ENCODE measurements at places on chromosomes 13 and 19.

GRCh38 chr19:50252111-50252886 lies 48.9 kb downstream of the MYH14 start:
- peak; percentile 19 for DNase-seq

DNA sequence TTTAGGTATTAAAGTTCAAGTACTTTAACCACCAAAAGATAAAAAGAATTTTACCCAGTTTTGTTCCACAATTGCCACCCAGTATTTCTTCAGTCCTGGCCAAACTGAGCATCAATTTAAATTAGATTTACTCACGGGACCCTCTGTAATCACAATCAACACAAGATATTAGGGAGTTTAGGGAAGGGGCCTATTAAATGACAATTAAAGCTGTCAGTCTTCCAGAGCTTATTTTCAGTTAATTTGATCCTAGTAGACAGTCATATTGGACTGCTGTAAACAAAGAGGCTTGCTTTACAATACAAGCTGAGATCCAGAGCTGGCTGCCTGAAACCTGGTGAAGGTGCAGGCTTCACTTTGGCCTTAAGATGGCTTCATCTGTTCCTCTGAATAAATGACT lies 321.2 kb upstream of the NBEA start:
- DNase-seq = no peak

GRCh38 chr13:45441633-45442032 lies 23.1 kb upstream of the COG3 start:
- DNase-seq = no peak

- DNase-seq = no peak
These were observed 12.0 kb downstream of the EBPL start for GRCh38 chr13:49679246-49679645.

- no peak for DNase-seq
These were observed 401 bp upstream of the ZNF765 start for GRCh38 chr19:53394522-53394973.

- DNase-seq = no peak
These were observed 8.5 kb upstream of the CCL25 start for GRCh38 chr19:8044018-8044417.

GRCh38 chr19:49212016-49212701 lies 54.6 kb downstream of the TRPM4 start:
- no peak for DNase-seq

DNA sequence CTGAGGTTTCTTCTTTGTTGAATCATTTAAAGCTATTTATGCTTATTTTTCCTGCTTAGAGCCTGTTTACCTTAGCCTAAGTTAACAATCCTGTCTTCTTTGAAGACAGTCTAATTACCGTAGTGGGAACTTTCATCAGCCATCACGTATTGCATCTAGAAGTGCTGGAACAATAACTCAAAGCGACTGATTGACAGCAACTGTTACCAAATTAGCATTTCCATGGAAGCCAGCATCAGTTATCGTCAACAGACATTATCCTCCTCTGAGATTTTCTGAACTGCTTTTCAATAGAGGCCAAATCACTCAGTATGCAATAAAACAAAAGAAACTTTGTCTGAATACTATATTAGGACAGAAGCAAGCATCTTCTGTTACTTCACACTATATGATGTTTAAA lies 433.3 kb upstream of the SLITRK1 start:
- no peak for DNase-seq

DNA sequence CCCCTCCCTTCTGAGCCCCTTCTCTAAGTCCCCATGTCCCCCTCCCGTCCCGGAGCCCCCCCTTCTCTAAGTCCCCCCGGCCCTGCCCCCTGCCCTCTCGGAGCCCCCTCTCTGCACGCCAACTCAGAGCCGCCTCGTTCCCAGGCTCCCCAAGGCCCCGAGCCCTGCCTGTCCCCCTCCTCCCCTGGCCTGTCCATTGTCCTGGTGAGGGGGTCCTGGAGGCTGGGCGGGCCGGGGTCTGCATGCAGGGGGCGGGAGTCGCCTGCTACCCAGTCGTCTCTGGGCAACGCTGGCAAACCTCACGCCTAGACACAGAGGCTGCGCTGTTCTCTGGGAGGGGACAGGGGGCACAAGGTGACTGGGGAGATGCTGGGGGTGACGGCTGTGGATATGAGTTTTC lies 39.2 kb upstream of the SEMA6B start:
- DNase-seq = no peak

DNA sequence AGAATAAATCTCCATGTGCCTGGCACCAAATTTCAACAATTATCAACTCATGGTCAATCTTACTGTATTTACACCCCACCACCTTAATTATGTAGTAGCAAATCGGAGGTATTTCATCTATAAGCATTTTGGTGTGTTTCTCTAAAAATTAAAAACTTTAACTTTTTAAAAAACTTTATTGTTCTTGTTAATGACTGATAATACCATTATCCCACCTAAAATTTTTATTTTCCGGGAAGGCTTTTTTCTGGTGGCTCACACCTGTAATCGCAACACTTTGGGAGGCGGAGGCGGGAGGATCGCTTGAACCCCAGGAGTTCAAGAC lies 453 bp upstream of the PDCD2L start:
- no peak for DNase-seq

GRCh38 chr19:16922949-16923348 lies 34.1 kb downstream of the F2RL3 start:
- no peak for DNase-seq

GRCh38 chr13:39095500-39095899 lies 57.2 kb downstream of the NHLRC3 start:
- no peak for DNase-seq

- no peak for DNase-seq
These were observed 182.7 kb downstream of the TBC1D4 start for GRCh38 chr13:75299246-75299645.

DNA sequence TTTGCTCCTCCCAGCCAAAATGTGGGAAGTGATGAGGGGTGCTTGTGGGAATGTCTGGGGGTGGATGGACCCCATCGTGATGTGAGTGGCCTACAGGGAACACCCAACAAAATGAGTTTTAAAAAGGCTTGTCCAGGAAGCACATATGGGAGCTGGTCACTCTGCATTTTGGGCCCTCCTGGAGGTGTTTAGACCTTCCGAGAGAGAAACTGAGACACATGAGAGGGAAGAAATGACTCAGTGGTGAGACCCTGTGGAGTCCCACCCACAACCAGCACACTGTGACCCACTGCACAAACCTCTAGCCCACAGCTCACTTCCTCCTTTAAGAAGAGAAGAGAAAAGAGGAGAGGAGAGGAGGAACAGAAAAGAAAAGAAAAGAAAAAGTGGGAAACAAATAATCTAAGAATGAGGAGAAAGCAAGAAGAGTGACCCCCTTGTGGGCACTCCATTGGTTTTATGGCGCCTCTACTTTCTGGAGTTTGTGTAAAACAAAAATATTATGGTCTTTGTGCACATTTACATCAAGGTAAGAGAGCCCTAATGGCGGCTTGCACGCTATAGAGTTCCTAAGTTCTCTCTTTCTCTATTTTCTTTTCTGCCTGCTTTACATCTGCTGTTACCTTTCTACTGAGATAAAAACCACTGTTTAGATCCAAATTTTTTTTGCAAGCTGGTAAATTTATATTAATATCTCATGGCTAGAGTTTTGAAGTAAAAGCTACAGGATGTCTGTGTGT lies 13.3 kb upstream of the LILRB1 start:
- DNase-seq = no peak

GRCh38 chr13:45332036-45332830 lies 8.8 kb downstream of the TPT1 start:
- no peak for DNase-seq

- DNase-seq = no peak
These were observed 13.6 kb upstream of the ZNF611 start for GRCh38 chr19:52748336-52748950.

DNA sequence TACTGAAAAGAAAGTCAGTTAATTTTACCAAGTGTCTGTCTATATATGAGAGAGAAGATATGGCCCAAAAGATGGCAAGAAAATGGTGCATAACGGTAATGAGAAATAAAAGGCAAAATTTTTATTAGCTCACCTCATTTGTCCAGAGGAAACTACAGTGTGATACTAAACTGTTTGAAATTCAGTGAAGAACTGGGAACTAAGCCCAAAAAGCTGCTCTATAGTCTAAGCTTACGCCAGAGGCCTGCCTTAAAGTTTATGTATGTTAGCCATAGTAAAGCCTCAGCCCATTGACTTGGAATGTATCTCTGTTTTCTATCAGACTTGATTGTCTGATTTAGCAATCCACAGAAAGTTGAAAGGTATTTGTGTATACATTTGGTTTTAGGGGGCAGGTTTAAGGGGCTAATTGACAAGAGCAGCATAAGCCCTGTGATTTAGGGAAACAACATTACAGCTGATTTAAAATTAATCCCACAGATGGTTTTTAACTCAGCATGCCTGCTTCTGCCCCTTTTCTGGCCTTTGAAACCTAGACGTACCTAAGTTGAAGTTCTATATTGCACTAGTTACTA lies 91.0 kb upstream of the MAB21L1 start:
- DNase-seq = no peak

GRCh38 chr19:28602675-28603298 lies 610.2 kb downstream of the UQCRFS1 start:
- no peak for DNase-seq

GRCh38 chr19:30744741-30745475 lies 372.7 kb downstream of the ZNF536 start:
- DNase-seq = no peak

DNA sequence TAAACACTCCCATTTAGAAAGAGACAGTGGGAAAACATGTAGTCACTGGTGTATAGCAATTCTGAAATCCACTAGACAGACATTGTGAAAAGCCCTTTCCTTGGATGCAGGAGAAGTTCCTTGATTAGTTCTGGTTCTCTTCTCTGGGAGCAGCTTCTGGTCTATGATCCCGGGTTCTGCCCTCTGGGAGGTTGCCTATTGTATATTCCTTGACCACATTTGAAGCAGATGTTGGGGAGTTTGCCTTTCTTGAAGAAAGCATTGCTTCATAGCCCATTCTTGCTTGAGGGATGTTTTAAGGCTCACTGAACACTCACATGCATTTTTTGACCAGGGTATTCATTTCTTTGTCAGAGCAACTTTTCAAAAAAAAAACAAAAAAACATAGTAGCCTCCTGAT lies 211.9 kb downstream of the NDFIP2 start:
- DNase-seq = no peak

GRCh38 chr13:80386002-80386401 lies 45.1 kb upstream of the SPRY2 start:
- no peak for DNase-seq
